ENCODE measurements at places on chromosomes 2 and 18.

- DNase-seq, result no peak
These were observed 27.1 kb downstream of the CRACDL start for GRCh38 chr2:98908931-98909316.

GRCh38 chr18:78868330-78869316 is 111.0 kb upstream of the SALL3 start:
- DNase-seq, result no peak

GRCh38 chr2:66432801-66433694 is 1.9 kb upstream of the MEIS1 start:
- DNase-seq, result no peak

DNA sequence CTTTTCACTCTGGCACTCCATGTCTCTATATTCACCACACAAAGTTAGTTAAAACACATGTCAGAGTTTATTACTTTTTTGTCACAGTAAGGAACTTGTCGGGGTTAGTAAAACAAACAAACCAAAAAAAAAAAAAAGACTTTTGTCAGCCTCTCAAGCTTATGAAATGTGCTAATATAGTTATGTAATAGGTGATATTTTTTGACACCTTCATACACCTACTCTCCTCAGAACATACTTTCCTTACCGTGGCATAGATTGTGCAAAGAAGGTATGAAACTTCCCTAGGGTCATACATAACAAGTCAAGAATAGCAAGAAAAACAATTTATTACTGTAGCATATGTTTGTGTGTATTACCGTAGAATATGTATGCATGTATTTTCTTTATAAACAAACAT is 633.3 kb downstream of the CNTNAP5 start:
- DNase-seq, result no peak

- no peak for DNase-seq
These were observed 909.9 kb upstream of the ACVR2A start for GRCh38 chr2:146934921-146935320.

DNA sequence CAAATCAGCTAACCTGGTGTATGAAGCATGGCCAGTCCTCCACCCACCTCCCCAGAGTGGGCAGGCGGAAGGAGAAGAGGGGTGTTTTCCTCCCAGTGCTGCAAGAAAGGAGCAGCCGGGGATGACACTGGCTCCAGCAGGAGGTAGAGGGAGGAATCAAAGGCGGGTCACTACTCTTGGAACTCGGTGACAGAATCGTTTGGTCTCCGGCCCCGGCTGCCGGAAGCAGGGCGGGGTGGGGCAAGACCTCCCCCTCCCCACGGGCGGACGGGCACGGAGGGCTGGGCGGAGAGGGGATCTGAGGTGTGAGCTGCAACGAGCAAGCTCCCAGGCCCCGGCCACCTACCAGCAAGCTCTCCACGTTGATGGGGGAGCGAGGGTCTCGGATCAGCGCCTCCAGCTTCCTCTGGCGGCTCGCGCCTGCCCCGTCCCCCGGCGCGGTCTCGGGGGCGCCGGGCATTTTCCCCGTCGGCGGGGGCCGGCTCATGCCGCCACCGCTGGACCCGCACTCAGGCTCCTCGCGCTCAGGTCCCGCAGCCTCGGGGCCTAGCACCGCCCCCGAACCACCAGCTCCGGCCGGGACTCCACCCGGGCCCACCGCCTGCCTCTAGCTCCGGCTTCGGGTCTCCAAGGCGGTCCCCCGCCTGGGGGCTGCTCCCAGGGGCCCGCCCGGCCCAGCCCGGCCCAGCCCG is 640 bp downstream of the ROCK2 start:
- DNase-seq, result no peak

- no peak for DNase-seq
These were observed 144.7 kb upstream of the ITGA4 start for GRCh38 chr2:181312515-181312927.

DNA sequence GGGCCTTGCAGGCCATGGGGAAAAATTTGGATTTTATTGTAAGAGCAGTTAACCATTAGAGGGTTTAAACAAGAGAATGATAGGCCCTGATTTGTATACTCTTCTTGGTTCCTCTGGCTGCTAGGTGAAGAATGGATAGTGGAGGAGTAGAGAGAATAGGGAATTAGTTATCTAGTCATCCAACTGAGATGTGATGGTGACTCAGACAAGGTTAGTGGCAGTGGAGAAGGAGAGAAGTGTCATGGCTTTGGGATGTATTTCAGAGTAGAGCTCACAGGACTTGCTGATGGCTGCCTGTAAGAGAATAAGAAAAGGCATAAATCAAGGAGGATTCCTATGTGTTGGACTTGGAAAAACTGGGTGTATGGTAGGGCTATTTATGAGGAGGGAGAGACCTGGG is 169.4 kb downstream of the PLCL1 start:
- no peak for DNase-seq

DNA sequence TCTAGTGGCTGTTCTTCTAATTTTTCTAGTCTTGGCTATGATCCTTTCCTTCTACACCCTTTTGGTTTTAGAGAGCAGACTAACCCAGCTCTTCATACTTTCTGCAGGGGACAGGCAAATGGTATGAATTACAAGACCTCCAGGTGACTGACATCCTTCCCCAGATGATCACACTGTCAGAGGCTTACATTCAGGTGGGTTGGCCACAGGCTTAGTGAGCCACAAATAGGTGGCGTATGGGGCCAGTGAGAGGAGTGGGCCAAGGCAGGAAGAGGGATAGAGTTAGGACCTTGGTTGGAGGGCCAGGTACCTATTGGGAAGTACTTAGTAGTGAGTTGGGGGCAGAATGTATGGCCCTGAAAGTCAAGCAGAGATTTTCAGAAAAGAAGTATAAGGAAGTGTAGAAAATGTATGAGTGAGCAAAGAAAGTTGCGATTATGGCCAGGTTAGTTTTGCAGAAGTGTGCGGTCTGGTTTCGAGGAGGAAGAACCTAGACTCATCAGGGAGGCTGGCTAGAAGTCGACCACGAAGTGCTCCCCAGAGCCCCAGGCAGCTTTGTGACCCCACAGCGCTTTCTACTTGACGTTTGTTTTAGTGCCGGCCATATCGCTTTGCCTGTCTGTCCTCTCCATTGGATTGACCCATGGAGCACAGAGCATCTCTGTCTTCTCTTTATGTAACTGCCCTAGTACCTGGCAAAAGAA is 20.0 kb downstream of the SFTPB start:
- no peak for DNase-seq

GRCh38 chr2:226057914-226058313 is 658.4 kb downstream of the NYAP2 start:
- no peak for DNase-seq

- no peak for DNase-seq
These were observed 37.2 kb downstream of the MBOAT2 start for GRCh38 chr2:8966123-8966908.

GRCh38 chr2:98730053-98730706 is 752 bp downstream of the MGAT4A start:
- DNase-seq, result no peak

DNA sequence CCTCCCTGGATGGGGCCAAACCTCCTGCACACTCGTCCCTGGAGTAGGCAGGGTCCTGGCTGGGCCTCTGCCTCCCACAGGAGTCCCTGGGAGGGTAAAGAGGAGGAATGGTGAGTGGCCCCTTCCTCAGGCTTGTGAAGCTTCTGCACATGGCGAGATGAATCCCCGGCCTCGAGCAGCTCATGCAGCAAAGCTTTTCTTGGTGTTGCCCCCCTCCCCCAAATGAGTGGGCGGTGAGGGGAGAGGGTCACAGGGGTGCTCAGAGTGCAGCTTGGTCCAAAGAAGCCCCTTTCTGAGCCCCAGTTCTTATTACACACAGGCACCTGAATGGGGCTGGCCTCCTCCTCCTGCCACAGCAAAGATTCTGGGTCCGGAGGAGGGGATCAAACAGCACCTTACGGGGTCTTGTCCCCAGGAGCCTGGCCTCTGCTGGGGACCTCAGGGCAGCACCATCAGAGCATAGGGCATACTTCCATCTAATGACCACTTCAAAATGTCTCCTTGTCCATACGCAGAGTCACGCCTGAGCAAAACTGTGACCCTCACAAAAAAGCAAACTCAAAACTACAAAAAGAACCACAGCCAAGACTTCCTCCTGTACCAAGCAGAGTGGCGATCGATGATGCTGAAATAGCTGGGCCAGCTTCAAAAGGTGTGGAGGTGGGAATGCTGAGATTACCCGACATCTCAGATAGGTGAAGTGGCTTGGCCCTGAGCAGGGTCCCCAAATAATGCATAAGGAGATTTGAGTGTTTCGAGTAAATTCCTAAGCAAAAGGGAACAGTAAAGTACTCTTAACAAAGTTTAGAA is 148.4 kb upstream of the TWIST2 start:
- DNase-seq, result no peak

- no peak for DNase-seq
These were observed 733.5 kb downstream of the SOCS6 start for GRCh38 chr18:71022389-71022788.

DNA sequence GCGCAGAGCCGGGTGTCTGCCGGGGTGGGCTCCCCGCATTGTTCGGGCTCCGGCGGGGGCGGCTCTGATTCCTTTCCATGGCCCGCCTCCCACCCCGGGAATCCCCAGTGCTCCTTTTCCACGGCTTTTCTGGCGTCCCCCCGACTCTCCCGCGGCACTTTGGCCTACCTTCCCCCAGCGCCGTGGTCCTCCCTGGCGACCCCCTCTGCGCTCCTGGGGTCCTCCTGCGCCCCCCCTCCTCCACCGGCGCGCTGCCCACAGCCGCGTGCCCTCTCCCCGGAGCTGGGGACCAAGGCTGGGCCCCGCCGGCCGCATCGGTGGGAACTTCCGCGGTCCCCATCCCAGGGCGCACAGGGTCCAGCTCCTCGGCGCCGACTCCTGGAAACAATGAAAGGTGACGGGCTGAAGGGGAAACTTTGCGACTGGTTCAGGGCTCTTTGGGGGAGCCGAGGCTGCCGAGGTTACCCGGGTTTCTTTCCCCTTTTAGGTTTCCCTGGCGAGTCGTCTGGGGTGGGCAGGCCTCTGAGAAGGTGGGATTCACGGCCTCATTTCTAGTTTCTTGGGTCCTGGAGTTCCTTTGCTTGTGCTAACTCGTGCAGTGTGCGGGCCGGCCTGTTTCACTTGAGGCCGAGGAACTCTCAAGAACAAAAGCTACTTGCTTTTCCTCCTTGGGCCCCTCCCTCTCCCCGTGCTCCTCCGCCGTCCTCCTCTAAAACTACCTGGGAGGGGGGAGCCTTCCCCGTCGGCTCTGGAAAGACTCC is 2.2 kb downstream of the TGIF1 start:
- no peak for DNase-seq

- DNase-seq, result no peak
These were observed 340.8 kb downstream of the CMPK2 start for GRCh38 chr2:6524691-6525474.

DNA sequence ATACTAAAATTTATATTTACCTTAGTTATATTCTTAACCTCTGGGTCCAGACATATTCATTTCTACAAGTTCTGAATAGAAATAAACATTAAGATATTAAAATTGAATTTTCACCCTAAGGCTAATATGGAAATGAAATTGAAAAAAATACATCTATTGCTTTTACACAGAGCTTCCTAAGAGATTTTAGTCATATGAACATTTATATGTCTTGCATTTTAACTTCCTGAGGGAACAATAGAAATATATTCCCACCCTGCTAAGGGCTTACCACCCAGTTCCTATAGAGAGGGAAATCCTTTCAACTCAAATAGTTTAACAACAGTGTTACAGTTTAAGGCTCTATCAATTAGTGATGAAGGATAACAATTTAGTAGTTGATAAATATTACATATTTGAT is 60.5 kb downstream of the SOCS6 start:
- no peak for DNase-seq

- no peak for DNase-seq
These were observed 1.8 kb downstream of the ONECUT2 start for GRCh38 chr18:57436965-57437333.

DNA sequence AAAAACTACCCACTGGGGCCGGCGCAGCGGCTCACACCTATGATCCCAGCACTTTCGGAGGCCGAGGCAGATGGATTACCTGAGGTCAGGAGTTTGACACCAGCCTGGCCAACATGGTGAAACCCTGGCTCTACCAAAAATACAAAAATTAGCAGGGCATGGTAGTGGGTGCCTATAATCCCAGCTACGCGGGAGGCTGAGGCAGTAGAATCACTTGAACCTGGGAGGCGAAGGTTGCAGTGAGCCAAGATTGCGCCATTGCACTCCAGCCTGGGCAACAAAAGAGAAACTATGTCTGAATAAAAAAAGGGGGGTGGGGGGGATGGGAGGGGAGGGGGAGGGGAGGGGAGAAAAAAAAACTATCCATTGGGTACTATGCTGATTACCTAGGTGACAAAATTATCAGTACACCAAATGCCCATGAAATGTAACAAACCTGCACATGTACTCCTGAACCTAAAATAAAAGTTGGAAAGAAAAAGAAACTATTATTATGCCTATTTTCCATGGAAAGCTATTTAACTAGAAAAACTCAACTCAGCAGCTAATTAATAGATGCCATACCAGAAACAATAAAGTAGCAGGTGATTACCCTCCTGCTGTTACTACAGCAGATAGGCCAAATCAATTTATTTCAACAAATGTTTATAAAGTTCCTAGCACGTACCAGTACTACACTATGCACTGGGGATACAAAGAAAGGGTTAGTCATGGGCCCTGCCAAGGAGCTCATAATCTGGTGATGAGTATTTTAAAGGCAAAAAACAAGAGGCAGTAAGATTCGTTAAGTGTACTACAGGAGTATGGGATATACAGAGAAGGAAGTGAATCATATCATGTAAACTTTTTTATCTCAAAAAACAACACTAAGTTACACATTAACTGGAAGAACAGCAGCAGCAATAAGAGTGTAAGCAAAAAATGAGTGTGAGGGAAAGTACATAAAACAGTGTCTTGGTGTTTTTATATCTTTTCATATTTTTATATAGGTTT is 112.8 kb upstream of the SLC39A10 start:
- DNase-seq, result no peak

DNA sequence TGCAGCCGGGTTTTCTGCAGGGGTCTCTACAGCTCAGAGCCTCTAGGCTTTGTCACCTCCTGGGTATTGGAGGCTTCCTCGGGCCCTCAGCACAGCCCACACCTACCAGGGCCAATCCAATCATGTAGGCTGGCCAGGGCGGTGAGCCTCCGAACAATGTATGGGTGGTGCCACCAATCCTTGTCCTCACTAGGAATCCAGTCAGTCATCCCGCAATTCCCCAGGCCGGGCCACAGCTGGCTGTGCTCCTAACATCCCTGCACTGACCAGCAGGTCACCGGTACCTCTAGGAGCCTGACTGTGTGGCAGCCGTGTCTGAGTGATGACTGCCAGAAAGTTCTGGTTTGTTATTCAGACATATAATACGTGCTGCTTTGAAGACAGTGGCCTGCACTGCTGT is 129.4 kb downstream of the SH3RF3 start:
- DNase-seq, result no peak

- no peak for DNase-seq
These were observed 34.3 kb downstream of the NETO1 start for GRCh38 chr18:72833471-72833870.

DNA sequence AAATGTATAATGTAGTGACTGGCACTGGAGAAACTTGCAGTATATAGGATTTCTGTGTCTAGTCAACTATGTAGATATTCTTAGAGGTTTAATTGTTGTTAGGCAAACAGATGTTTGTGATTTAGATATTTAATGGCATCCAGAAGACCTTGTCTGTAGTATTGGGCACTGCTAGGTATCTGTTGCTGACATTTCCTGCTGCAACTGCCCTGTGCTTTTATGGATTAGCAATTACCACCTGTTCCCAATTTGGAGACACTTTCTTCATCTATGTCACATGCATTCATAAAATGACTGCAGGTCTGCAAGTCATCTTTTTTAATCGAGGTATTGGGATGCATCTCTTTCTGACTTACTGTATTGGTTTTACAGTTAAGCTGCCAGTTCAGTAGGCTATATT is 71.3 kb downstream of the ITGA4 start:
- no peak for DNase-seq
